ENCODE measurements at places on chromosomes 7 and 10. TPM values are rescaled to one million over a fixed set of nuclear protein-coding genes. Genes with fewer than 3 reads are reported as not detected.

- peaks cover 74% of the 10 kb centered on the region for H3K27me3 ChIP-seq
- peak overlapping the region; percentile 38 for H3K4me3 ChIP-seq
- no peak overlapping the region for H3K27ac ChIP-seq
- H3K36me3 ChIP-seq, result no peaks in the 10 kb centered on the region
- peak; percentile 50 for DNase-seq
- peaks cover 10% of the 10 kb centered on the region for H3K4me1 ChIP-seq
Measured at GRCh38 chr7:44325811-44326241, 432 bp upstream of the CAMK2B start.

GRCh38 chr7:30116771-30117170 lies 18.0 kb upstream of the MTURN start:
- H3K27ac ChIP-seq, result no peak overlapping the region
- no peaks in the 10 kb centered on the region for H3K27me3 ChIP-seq
- no peak for DNase-seq
- no peaks in the 10 kb centered on the region for H3K4me1 ChIP-seq

DNA sequence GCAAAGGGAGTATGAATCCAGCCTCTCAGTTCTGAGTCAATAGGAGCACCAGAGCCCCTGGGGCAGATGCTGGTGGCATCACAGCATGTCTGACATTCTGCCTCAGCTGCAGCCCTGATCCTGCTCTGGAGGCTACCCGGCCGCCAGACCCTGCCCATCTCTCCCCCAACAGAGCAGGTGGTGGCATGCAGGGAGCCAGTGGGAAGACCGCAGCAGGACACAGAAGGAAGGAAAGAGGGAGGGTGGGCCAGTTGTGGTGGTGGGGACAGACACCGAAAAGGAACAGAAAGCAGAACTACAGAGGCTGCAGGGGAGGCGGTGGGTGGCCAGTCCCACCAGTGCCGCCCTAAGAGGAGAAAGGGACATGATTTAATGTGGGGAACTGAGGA lies 35.3 kb downstream of the BLNK start:
- no peak overlapping the region for H3K27ac ChIP-seq
- no peak for DNase-seq
- no peaks in the 10 kb centered on the region for H3K36me3 ChIP-seq
- H3K27me3 ChIP-seq, result no peaks in the 10 kb centered on the region
- peaks cover 6% of the 10 kb centered on the region for H3K4me1 ChIP-seq

GRCh38 chr10:78849115-78849514 lies 219.7 kb upstream of the ZMIZ1 start:
- H3K27ac ChIP-seq, result no peak overlapping the region
- H3K4me3 ChIP-seq, result no peak overlapping the region
- peaks cover 16% of the 10 kb centered on the region for H3K4me1 ChIP-seq
- DNase-seq, result no peak

DNA sequence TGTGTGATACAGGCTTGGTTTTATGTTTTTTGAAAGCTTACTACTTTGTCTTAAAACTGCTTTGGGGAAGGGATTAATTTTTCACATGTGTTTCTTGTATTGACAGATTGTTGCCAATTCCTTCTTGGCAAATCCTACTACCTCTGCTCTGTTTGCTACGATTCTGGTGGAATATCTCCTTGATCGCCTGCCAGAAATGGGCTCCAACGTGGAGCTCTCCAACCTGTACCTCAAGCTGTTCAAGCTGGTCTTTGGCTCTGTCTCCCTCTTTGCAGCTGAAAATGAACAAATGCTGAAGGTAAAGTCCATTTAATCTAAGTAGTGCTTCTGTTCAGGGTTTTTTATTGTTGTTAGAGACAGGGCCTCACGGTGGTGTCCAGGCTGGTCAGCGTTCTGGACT lies 33.6 kb downstream of the TRRAP start:
- H3K27ac ChIP-seq, result no peak overlapping the region
- H3K4me1 ChIP-seq, result no peaks in the 10 kb centered on the region
- no peak overlapping the region for H3K4me3 ChIP-seq

The POU6F2 gene
- 4.0 TPM for total RNA-seq
